Erythroblast (primary cell): ENCODE measurements at places on chromosomes 3 and 15.
A peak's percentile ranks its signal among the peaks of the same experiment; 100 is the strongest.

GRCh38 chr15:42704492-42704926, 32.4 kb downstream of the CDAN1 start:
- peak; percentile 70 for DNase-seq

DNA sequence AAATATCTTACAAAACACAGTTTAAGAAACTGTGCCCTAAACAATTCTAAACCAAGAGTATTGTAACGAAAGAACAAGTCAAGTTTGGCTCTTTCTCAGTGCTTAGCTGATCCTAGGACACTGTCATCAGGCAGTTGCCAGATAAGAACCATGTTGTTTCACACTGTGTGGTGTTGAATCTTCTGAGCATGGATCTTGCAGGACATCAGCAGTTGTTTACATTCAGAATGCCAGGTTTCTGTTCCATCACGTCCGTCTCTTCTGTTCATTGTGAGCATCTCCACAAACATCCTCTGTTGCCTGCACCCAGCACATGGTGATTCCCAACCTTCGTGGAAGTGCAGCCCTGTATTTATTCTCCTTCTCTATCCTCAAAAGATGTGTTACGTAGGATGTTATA, 67.9 kb downstream of the DCUN1D1 start:
- DNase-seq, result peak; percentile 40

DNA sequence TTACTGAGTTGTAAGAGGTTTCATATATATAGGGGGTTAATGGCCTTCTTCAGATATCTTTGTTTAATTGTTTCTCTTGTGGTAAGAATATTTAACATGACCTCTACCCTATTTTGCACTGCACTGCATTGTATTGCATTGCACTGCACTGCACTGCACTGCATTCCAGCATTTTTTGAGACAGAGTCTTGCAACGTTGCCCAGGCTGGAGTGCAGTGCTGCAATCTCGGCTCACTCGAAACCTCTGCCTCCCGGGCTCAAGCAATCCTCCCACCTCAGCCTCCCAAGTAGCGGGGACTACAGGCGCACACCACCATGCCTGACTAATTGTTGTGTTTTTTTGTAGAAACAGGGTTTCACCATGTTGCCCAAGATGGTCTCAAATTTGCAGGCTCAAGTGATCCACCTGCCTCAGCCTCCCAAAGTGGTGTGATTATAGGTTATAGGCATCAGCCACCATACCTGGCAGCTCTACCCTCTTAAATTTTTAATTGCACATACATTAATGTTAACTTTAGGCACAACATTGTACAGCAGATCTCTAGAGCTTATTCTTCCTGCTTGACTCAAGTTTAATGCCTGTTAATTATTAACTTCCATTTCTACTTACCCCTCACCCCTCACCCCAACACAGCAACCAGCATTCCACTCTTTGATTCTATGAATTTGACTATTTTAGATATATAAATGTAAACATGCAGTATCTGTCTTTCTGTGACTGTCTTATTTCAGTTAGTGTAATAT, 38.4 kb downstream of the NEDD4 start:
- DNase-seq, result no peak

GRCh38 chr3:175246766-175247165, 387.6 kb downstream of the NAALADL2 start:
- no peak for DNase-seq

DNA sequence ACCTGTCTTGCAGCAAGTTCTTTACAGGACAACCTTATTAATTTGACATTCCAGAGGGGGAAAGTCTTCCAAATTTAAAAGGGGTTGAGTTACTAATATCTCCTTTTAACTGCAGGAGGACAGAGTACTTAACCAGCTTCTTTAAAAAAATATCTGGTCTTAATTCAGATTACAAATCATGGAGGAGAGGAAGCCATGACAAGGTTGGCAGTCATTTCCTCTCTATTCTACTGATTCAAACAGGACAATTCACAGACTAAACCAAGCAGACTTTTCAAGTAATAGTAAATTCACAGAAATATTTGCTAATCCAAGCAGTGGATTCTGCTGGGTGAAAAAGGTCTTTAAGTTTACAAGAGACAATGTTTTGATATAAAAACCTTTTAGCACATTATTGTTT, 185.3 kb downstream of the CFAP20DC start:
- no peak for DNase-seq

DNA sequence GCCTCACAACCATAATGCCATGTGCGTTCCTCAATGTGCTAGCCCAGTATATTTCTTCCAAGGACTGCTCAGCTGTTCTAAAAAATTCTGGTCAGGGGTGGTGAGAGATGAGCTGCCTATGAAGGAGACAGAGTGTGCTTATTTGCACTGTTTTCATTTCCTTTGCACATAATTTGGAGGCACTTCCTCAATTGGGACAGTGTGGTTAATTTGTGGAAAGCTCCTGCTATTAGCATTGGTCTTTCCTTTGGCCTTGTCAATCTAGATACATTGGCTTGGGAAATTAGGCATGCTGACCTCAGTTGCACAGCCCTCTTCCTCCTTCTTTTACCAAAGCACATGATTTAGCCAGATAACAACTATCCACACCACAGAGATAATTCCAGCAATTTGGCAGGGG, 9.4 kb downstream of the FAM81A start:
- no peak for DNase-seq

DNA sequence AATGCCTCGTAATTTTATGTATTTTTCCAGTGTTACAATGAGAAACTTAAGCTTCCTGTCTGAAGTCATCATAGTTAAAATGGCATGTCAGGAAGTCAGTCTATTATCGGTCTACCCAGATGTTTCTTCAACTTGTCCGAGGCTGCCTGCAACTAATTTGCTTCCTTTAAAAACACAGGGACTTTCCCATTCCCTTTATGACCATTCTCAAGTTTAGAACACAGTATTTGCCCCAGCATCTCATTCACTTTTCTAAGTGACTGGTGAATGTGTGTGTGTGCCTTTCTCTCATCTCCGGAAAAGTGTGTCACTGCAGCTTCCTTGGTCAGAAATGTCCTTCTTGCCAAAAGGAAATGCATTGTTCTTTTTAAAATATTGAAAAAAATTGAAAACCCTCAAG, 466.6 kb downstream of the RAP2B start:
- no peak for DNase-seq

- DNase-seq, result peak; percentile 64
These were observed 29.5 kb upstream of the ZNF710 start for GRCh38 chr15:89971592-89971997.

DNA sequence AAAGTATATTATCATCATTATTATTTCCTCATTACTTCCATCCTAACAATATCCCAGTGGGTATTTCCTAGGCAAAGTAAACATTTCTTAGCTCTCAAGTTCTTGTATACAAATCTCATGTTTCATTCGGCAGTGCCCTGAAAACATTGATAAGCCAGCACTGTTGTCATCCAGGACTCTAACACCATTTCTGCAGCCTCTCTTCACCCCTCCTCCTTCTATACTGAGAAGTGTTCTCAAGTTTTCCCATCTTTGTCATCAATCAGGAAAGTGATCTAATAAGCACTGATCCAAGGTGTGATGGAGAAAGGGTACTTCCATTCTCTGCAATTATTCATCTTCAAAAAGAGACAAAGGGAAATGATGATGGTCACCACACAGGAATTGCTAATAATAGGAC, 168.4 kb upstream of the CCDC54 start:
- no peak for DNase-seq

DNA sequence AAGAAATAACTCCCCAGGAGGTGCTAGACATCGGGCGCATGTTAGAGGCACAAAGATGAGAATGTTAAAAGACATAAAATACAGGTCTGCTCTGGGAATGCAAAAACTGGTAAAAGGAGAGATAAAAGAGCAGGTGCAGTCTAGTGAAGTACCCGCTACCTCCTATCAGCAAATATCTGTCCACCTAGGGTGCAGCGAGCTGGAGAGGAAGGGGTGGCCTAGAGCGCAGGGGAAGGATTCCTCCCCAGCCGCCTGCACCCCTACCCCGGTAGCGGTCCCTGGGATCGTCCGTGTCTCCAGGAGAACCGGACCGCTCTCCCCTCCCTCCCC, 237 bp upstream of the ZNF662 start:
- no peak for DNase-seq

DNA sequence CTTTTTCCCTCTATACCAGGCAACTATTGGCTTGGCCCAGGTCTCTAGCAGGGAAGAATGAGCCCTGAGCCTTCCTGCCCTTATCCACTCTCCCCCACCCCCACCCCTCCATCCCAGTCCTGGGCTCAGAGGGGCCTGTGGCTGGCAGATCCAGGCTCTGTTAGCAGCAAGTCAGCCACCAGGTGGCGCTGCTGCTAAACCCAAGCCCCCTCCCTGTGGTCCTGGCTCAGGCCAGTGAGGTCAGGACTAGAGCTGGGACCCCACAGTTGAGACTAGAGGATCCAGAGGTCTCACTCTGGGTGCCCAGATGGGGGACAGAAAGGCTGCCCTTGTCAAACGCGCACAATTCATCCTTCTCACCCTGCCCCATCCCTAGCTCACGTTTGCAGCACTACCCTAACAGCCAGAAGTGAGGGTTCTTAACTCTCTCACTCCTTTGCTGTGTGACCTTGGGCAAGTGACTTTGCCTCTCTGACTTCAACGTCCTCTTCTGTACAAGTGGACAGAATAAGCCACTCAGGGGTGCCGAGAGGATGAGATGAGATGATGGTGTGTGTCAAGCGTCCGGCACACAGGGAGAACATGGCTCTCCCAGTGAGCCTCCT, 46.8 kb upstream of the SLC6A1 start:
- peak; percentile 48 for DNase-seq

GRCh38 chr3:18258492-18258891, 166.6 kb downstream of the SATB1 start:
- no peak for DNase-seq

GRCh38 chr3:49716691-49717210, 2.7 kb downstream of the AMIGO3 start:
- DNase-seq, result no peak
